Eye (tissue), 1 donor: ENCODE measurements at places on chromosomes 12 and 14.

DNA sequence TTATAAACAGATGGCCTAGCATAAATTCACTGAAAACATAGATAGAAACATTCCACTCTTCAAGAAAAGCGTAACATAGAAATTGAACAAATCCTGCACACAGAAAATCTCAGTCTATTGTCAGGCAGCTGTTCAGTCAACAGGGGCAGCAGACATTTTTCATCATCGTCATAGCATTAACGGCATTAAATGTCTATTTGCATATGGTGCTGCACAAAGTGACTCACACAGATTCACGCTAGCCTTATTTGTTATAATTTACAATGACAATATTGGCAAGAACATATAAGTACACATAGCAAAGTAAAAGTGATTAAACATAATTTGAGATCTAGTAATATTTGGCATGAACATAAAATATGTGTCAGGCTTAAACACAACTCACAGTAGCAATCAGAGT lies 95.7 kb downstream of the CEP128 start:
- DNase-seq, result no peak

DNA sequence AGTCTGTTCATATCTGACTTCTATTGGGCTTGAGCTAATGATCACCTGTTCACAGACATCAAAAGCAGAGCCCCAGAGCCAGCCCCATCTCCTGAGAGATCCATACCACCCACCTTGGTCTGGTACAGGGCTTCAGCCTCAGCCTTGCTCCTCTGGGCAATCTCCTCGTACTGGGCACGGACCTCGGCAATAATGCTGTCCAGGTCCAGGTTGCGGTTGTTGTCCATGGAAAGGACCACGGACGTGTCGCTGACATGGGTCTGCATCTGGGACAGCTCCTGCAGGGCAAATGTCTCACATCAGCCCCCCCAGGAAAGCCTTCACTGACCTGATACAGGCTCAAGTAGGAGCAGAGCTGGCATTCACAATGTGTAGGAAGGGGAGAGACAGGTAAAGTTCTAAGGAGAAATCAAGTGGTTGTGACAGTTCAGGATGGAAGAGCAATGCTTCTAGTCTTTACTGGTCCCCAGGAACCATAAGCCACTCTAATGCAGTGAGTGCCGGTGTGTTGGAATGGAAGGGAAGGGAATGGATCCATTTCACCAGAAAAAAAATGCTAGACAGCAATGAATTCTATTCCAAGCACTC lies 5.2 kb downstream of the KRT4 start:
- DNase-seq, result no peak

GRCh38 chr12:19190292-19191031 lies 60.9 kb downstream of the PLEKHA5 start:
- no peak for DNase-seq

GRCh38 chr14:92980866-92981265 lies 57.9 kb downstream of the CHGA start:
- no peak for DNase-seq

- no peak for DNase-seq
Observed at GRCh38 chr14:49451938-49452337, 134.2 kb downstream of the RPS29 start.

DNA sequence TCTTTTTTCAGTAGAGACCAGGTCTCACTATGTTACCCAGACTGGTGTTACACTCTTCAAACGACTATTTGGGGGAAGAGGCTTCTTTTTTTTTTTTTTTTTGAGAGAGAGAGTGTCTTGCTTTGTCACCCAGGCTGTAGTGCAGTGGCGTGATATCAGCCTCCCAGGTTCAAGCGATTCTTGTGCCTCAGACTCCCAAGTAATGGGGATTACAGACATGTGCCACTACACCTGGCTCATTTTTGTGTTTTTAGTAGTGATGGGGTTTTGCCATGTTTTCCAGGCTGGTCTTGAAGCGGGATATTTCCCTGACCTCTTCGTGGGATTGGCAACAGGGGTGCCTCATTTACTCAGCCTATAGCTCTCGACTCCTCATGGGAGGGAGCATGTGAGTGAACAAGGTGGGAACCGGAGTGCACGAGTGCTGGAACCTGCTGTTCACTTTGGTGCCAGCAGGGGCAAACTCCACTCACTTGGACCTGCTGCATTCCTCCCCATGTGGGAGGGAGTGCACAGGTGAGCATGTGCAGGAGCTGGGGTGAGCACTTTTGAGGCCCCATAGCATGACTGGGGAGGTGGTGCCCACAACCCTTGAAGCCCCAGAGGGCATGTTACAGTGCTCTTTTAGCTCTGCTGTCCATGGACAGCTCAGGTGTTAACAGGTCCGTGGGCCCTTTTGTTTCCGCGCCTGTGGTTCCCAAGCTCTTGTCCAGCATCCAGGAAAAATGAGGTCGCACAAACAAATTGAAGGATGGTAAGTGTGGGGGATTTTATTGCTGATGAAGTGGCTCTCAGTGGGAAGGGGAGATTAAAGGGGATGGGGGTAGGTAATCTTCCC lies 79.1 kb upstream of the HECTD1 start:
- DNase-seq, result no peak

DNA sequence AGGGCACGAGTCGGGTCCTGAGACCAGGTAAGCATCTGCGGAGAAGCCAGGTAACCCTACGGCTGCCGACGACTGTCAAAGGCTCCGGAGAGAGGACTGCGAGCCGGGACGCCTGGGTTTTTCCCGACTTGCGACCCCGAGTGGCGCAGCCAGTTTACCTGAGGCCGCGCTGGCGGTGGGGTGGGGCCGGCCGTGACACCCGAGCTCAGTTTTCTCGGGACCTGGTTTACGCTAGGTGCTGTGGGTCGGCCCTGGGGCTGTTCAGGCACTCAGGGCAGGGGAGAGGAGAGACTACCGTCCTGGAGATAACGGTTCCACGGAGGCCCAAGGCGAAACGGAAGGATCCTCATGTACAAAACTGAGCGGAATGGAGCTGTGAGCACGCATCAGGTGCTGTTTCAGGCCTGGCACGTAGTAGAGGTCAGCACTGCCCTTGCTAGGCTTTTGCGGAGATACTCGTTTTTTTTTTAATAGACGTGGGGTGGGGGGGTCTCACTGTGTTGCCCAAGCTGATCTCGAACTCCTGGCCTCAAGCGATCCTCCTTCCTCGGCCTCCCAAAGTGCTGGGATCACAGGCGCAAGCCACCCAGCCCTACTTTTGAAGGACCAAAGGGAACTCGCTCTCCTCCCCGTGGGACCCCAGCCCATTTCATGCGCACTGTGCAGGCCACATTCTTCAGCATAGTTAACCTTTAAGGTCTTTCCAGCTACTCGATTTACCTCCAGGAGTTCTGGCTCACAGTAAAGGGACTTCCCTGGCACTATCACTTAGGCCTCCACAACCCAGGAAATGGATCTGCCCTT lies 471 bp downstream of the MTRFR start:
- no peak for DNase-seq

GRCh38 chr14:102507081-102507856 lies 2.3 kb downstream of the ANKRD9 start:
- peak; percentile 18 for DNase-seq

DNA sequence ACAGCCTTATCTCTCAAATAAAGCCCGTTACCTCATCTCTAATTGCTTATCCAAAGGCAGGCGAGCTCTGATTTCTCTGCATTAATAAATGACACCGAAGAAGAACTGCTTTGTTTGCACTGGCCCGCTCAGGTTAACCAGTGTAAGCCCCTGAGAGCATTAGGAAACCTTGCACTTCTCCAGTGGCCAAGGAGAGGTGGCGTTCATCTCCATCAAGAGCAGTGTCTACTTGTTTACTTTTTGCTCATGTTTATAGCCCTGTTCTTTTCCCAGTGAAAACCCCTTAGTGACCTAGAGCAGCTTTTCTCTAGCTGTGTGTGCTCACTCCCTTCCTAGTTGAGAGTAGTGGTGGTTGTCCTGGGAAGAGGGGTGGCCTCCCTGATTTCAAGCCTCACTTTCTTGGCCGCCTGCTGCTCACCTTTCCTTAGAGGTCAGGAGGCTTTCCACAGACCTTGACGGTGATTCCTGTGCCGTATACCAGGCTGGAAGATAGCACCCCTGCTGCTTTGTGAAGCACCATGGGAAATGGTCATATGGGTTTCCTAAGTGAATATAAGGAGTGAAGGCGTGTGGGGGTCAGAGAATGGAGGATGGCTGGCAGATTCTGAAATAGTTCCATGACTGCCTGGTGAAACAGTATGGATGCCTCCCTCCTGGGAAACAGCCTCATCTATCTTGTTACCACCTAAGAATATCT lies 16.6 kb downstream of the FBXW8 start:
- no peak for DNase-seq

GRCh38 chr12:905261-906031 lies 44.0 kb downstream of the RAD52 start:
- DNase-seq, result peak; percentile 15

GRCh38 chr12:132529906-132530305 lies 40.0 kb downstream of the FBRSL1 start:
- no peak for DNase-seq

- DNase-seq, result no peak
Observed at GRCh38 chr14:85071447-85071846, 458.5 kb upstream of the FLRT2 start.

- peak; percentile 55 for DNase-seq
Observed at GRCh38 chr14:99660006-99660566, 15.2 kb downstream of the HHIPL1 start.

- DNase-seq, result no peak
Observed at GRCh38 chr12:51323317-51323960, 535 bp downstream of the BIN2 start.
